ENCODE measurements at places on chromosomes 4 and X.

DNA sequence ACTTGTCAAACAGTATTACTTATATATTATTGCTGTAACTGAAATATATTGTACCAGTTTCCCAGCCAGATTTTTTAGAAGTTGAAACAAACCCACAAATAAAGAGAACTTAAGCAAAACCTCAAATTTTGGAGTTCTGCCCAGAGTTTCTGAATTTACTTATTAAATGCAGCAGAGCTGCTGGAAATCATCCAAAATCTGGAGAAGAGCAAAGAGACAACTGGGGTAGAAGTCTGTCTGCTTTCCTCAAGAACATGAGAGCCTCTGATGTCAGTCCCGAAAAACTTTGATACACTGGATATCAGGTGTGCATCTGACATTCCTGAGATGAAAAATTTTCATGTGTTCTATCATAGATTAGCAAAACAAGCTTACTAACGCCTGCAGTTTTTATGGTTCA lies 325.9 kb downstream of the NR3C2 start:
- no peaks in the 10 kb centered on the region for H3K4me1 ChIP-seq
- H3K36me3 ChIP-seq, result no peaks in the 10 kb centered on the region
- no peak overlapping the region for H3K27ac ChIP-seq

DNA sequence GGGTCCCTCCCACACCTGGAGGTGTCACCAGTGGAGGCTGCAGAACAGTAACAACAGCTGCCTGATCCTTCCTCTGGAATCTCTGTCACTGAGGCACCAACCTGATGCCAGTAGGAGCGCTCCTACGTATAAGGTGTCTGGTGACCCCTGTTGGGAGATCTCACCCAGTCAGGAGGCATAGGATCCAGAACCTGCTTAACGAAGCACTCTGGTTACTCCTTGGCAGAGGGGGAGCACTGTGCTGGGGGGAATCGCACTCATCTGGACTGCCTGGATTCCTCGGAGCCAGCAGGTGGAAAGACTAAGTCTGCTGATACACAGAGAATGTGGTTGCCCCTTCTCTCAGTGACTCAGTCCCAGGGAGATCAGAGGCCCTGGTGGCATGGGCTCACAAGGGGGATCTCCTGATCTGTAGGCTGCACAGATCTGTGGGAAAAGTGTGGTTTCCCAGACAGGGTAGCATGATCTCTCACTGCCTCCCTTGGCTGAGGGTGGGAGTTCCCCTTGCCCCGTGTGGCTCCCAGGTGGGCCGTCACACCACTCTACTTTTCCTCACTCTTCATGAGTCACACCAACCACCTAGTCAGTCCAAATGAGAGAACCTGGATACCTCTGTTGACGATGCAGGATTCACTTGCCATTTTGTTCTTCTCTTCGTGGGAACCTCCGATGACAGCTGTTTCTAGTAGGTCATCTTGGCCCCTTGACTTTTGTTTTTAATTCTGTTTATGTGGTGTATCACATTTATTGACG lies 305.9 kb downstream of the IDS start:
- DNase-seq, result no peak
- H3K27ac ChIP-seq, result no peak overlapping the region
- no peaks in the 10 kb centered on the region for H3K36me3 ChIP-seq
- no peak overlapping the region for H3K4me3 ChIP-seq

- no peaks in the 10 kb centered on the region for H3K36me3 ChIP-seq
- H3K4me1 ChIP-seq, result no peaks in the 10 kb centered on the region
- no peak overlapping the region for H3K4me3 ChIP-seq
- no peaks in the 10 kb centered on the region for H3K27me3 ChIP-seq
- H3K27ac ChIP-seq, result no peak overlapping the region
Measured at GRCh38 chr4:161991811-161992210, 172.0 kb downstream of the FSTL5 start.

- no peak overlapping the region for H3K27ac ChIP-seq
- DNase-seq, result no peak
- no peaks in the 10 kb centered on the region for H3K27me3 ChIP-seq
- H3K4me3 ChIP-seq, result no peak overlapping the region
Measured at GRCh38 chrX:15056044-15056443, 182.8 kb downstream of the MOSPD2 start.

- H3K27me3 ChIP-seq, result no peaks in the 10 kb centered on the region
- DNase-seq, result no peak
- peaks cover 5% of the 10 kb centered on the region for H3K36me3 ChIP-seq
- H3K27ac ChIP-seq, result no peak overlapping the region
Measured at GRCh38 chr4:114980932-114981708, 132.3 kb downstream of the NDST4 start.

- H3K27ac ChIP-seq, result no peak overlapping the region
- no peaks in the 10 kb centered on the region for H3K27me3 ChIP-seq
Measured at GRCh38 chrX:111465669-111466068, 45.8 kb upstream of the SERTM2 start.

GRCh38 chr4:169079942-169080827 lies 70.1 kb upstream of the CBR4 start:
- DNase-seq, result no peak
- no peak overlapping the region for H3K27ac ChIP-seq
- H3K27me3 ChIP-seq, result peaks cover 4% of the 10 kb centered on the region
- no peak overlapping the region for H3K4me3 ChIP-seq
- H3K4me1 ChIP-seq, result no peaks in the 10 kb centered on the region

DNA sequence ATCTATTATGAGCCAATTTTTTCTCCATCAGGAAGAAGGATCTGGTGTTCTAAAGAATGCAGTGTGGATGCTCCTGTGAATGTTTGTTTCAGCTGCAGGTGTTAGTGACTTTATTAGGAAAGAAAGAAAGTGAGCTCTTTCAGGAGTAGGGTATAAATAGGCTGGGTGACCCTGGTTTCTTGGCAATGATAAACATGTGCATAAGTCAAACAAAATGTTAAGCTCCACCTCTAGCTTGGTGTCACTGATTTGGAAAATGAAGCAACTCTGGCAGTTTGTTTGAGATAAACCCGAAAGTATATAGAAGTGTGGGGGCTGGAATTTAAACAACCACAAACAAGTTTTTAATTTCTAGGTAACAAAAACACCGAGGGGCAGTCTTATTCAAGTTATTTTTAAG lies 152.3 kb downstream of the COL4A6 start:
- no peaks in the 10 kb centered on the region for H3K36me3 ChIP-seq
- DNase-seq, result no peak
- H3K27me3 ChIP-seq, result no peaks in the 10 kb centered on the region
- no peak overlapping the region for H3K27ac ChIP-seq
- H3K4me3 ChIP-seq, result no peak overlapping the region
- H3K4me1 ChIP-seq, result no peaks in the 10 kb centered on the region

DNA sequence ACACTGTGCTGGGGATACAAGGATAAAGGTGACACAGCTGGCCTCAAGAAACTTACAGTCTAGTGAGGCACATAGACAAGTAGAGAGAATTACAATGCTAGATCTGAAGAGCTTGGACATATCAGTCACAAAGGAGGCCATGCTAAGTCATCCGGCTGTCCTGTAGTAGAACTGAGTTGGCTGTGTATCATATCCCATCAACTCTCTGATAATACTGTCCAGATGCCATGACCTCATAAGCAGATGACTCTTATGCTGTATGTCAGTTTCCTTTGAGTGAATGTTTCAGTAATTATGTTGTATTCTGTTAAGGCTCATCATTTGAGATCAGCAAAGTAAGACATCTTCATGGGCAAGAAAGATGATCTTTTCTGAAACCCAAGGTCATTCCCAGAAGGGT lies 442.9 kb downstream of the MID1IP1 start:
- no peak overlapping the region for H3K4me3 ChIP-seq
- no peaks in the 10 kb centered on the region for H3K4me1 ChIP-seq
- H3K36me3 ChIP-seq, result no peaks in the 10 kb centered on the region
- no peak overlapping the region for H3K27ac ChIP-seq
- no peaks in the 10 kb centered on the region for H3K27me3 ChIP-seq

DNA sequence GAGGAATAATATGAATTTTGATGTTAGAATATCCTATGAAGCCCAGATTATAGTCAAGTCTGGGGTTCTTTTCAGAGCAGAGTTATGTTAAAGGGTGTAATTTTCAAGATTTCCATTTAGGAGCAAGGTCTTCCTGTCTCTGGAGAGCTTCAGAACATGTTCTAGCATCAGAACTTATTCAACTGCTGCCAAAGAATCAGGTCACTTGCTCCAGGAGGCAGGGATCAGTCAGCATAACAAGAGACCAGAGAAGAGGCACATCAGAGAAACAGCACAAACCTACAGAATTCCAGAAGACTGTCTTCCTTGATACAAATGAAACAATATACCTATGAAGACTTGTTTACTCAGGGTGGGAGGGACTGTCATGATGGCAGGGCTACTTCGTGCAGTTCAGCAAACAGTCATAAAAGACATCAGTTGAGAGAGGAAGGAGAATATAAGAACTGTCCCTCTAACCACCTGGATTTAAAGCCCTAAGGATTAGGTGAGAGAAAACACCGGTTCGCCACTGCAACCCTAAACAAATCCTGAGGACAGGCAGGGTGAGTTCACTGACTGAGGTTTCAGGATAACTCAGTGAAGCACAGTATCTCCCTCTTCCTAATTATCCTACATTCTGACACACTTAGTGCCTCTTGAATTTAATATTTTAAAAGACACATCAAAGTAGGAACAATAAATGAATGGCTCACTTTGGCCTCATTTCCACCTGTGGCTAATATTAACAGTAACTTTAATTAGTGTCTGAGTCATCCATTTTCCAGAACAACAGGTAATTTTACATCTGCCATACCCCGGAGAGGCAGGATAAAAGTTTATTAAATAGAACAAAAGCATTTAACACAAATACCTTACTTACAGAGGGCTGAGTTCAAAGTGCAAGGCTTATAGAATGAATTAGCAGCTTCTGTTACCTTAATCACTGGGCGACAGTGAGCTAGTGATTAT lies 93.0 kb downstream of the HDAC8 start:
- no peaks in the 10 kb centered on the region for H3K36me3 ChIP-seq
- no peak overlapping the region for H3K4me3 ChIP-seq
- H3K27me3 ChIP-seq, result no peaks in the 10 kb centered on the region
- no peak overlapping the region for H3K27ac ChIP-seq
- no peak for DNase-seq
- peaks cover 10% of the 10 kb centered on the region for H3K4me1 ChIP-seq

- peaks cover 49% of the 10 kb centered on the region for H3K4me1 ChIP-seq
- H3K27me3 ChIP-seq, result peaks cover 5% of the 10 kb centered on the region
- no peak overlapping the region for H3K4me3 ChIP-seq
- H3K36me3 ChIP-seq, result no peaks in the 10 kb centered on the region
- H3K27ac ChIP-seq, result no peak overlapping the region
Measured at GRCh38 chr4:89263265-89263664, 44.3 kb downstream of the GPRIN3 start.

DNA sequence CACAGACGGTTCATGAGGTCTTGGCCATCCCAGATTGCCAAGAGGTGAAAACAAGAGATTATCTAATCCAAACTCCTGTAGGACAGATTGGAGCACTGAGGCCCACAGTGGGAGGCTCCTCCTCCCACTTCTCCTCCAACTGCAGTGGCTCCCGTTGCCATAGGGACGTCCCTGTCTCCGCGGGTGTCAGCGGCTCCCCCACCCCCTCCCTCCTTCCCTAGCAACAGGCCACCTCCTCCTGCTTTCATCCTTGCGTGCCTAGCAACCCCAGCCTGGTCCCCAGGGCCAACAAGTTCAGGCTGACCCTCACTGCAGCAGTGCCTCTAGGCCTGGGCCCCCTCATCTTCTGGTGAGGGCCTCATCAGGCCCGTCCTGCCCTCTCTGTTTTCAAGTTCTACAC lies 6.8 kb upstream of the IQSEC2 start:
- peak; percentile 73 for DNase-seq
- H3K36me3 ChIP-seq, result no peaks in the 10 kb centered on the region
- H3K27ac ChIP-seq, result no peak overlapping the region

- H3K36me3 ChIP-seq, result no peaks in the 10 kb centered on the region
- H3K27ac ChIP-seq, result no peak overlapping the region
- H3K4me3 ChIP-seq, result no peak overlapping the region
- no peaks in the 10 kb centered on the region for H3K4me1 ChIP-seq
Measured at GRCh38 chr4:78669453-78669852, 106.7 kb upstream of the BMP2K start.

GRCh38 chr4:166014411-166014810 lies 141.4 kb downstream of the TLL1 start:
- no peaks in the 10 kb centered on the region for H3K27me3 ChIP-seq
- no peak for DNase-seq

DNA sequence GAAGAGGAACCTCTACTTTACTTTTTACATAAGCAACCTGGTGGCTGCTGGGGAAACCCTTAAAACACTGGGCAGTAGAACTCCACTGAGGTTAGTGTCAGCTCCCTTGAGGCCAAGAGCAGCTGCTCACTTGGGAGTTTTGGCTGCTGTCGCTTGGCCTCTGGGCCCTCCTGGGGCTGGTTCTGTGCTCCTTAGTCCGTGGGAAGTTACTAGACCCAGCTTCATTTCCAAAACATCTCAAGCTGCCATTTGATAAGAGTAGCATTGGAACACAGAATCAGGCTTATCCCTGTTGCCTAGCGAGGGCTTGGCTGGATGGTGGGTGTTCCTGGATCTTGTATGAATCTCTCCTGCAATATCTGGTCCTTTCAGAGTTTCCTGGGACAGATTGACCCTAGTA lies 26.1 kb downstream of the RNF4 start:
- DNase-seq, result no peak
- no peaks in the 10 kb centered on the region for H3K36me3 ChIP-seq
- H3K27me3 ChIP-seq, result peaks cover 4% of the 10 kb centered on the region
- peaks cover 4% of the 10 kb centered on the region for H3K4me1 ChIP-seq
- H3K27ac ChIP-seq, result peak overlapping the region; percentile 48

GRCh38 chrX:28850955-28851354 lies 263.7 kb downstream of the IL1RAPL1 start:
- no peaks in the 10 kb centered on the region for H3K27me3 ChIP-seq
- H3K4me3 ChIP-seq, result no peak overlapping the region
- no peak overlapping the region for H3K27ac ChIP-seq
- no peaks in the 10 kb centered on the region for H3K36me3 ChIP-seq

DNA sequence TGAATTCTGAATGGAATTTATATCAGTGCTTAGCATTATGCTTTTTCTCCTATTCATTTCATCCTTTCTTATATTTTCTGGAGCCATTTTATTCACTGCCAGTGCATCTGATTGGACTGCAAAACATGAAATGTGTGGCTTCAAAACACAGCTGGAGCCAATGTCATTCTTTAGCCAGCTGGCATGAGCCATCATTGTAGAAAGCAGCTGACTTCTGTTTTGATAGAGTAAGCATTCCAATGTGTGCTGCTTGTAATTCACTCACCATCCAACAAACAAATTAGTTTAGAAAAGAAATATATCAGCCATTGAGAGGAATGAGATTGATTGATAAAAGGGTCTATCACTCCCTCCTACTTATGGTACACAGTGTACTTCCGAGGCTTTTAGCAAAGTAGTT lies 2616.0 kb downstream of the ARAP2 start:
- H3K4me1 ChIP-seq, result peaks cover 19% of the 10 kb centered on the region
- H3K4me3 ChIP-seq, result no peak overlapping the region
- no peak for DNase-seq
- no peaks in the 10 kb centered on the region for H3K27me3 ChIP-seq
- no peak overlapping the region for H3K27ac ChIP-seq
- H3K36me3 ChIP-seq, result peaks cover 4% of the 10 kb centered on the region

GRCh38 chr4:159435561-159436023 lies 332.7 kb downstream of the RAPGEF2 start:
- no peak for DNase-seq
- H3K4me1 ChIP-seq, result peaks cover 6% of the 10 kb centered on the region
- no peak overlapping the region for H3K4me3 ChIP-seq
- H3K27ac ChIP-seq, result no peak overlapping the region

Measured in glutamatergic neuron (in vitro differentiated cells).